HEK293T (cell line): ENCODE measurements at places on chromosomes 2 and 18.

DNA sequence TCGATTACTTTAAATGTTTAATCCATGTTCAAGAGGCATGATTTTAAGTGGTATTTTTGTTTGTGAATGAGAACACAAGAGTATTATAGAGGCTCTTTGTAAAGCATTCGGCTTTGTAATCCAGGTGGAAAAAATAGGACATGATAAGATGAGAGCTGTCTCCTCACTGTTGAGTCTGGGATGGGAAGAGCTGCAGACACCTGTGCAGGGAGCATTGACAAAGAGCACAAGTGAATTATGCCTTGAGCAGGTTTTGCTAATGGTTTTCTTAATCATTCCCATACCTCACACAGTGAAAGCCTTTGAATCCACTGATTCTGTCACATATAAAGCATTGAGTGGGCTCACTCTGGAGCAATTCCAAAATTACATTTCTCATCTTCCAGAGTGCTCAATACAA is 9.6 kb downstream of the COL6A3 start:
- DNase-seq: no peak

DNA sequence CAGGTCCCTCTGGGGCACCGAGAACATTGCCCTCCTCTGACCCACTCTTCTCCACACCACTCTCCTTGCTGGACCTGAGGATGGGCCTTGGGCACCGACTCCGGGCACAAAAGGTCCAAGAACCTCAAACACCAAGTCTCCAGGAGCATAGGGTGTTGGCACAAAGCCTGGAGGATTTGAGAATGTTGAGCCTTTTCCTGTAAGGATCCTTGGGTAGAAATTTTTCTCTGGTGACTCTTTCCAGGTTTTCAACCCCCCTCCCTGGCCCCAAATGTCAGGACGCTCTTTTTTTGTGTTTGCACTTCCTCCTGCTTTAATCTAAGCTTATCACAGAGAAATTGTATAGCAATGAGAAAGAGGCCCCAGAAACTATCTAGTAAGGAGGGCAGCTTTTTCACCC is 9.2 kb downstream of the SPR start:
- DNase-seq: no peak

DNA sequence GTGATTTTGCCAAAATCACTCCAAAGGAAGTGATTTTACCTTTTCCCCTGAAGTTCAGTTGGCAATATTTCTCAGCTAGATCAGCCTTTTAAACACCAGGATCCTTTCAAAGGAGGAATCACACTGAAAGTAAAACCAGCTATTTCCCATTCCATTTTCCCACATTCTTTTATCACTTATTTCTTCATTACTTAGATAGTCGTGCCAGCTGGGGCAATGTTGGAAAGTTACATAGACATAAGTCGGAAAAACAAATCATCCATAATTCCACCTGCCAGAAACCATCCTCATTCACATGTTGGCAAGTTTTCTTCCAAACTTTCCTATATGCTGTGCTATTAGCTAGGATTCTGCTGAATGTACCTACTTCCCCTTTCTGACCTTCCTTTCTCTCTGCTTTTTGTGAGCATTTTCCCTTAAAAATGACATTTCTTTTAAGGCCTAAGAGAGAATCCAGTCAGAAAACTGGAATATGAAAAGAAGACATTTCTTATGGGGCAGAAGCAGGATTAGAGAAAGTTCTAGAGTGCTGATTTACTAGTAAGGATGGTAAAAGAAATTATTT is 170.0 kb upstream of the STK17B start:
- no peak for DNase-seq

DNA sequence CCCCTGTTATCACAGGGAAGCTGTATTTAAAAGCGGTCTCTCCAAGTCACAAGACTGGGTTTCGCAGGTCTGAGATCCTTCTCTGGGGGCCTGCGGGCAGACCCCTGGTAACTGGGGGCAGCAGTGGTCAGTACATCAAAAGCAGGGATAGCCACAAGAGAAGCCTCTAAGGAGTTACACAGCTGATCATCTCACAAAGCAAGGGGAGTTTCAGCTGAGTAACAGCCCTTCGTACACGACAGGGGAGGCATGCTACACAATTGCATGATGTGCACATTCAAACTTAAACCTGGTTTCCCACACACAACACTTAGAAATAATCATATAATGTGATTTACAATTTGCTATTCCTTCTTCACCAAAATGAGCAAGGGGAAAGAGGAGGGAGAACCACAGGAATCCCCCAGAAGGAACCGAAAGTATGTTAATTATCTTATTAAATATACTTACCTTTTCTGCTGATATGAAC is 87.5 kb downstream of the TMEM131 start:
- no peak for DNase-seq
